ENCODE measurements at places on chromosomes 1 and 21.

DNA sequence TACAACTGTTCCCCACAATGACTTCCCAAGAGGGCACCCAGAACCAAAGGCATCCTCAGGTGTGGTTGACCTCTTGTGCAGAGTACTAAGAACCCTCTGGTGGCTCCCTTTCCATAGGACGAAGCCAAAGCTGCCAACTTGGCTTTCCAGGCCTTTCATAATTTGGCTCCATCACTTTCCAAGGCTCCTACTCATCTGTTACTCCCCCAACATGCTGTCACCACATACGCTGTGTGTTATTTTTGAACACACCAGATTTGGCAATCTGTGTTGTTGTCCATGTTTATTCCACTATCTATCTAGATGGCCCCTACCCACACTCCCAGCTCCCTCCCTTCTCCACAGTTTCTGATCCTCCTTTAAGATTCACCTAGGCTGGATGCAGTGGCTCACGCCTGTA lies 10.2 kb upstream of the NKAIN1 start:
- no peak for DNase-seq

DNA sequence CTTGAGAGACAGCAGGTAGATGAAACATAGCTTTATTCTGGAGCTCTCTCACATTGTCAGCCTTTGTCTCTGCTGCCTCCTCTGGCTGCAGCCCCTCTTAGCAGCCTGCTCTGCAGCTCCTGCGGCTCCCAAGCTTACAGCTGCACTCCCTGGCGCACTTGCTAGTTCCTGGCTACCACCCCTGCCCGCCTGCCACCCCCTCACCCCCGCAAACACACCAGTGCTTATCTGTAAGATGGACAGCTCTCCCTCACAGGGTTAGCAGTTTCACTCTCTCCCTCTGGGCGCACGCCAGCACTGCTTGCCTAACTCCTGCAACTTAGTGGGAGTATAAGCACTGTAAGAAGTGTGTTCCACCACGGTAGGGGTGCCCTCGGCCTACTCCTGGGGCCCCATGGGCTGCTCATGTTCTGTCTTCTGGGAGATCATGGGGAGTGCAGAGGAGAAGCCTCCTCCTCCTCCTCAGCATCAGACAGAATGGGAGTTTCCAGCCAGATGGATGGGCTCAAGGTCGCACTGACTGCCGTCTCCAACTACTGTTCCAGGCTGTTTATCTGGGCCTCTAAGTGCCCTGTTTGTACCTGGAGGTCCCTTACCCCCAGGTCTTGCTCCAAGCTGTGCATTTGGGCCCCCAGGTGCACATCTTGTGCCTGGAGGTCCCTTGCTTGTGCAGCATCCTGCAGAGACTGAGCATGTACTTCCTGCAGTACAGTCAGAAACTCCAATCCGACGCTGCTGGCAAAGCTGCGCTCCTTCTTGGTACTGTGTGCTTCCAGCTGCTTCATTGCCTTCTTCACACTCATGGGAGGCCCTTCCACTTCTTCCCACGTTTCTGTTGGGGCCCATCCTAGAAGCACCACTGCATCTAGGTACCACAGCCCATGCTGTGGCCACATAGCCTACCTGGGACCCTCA lies 1388.1 kb downstream of the AMY1C start:
- no peak for DNase-seq

DNA sequence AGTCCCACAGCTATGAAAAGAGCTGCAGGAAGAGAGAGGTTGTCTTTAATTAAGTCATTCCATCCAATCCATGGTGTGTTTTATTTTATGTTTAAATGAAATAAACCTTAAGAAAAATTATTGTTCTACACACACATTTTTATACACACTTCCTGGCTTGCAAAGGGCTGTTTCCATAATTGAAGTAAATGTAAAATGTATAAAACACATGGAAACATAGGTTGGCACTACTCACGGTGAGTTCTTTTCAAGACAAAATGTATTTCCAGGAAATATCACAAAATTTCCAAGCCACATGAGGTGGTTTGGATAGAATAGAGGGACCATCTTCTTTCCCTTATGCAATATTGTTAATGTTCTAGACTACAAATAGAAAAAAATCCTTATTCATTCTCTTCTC lies 426.8 kb upstream of the USP24 start:
- no peak for DNase-seq

- DNase-seq: no peak
These were observed 300.9 kb upstream of the GREM2 start for GRCh38 chr1:240912821-240913220.

- no peak for DNase-seq
These were observed 18.7 kb downstream of the EPHB2 start for GRCh38 chr1:22729400-22729773.

- no peak for DNase-seq
These were observed 175.3 kb downstream of the PLPPR4 start for GRCh38 chr1:99439433-99440075.

DNA sequence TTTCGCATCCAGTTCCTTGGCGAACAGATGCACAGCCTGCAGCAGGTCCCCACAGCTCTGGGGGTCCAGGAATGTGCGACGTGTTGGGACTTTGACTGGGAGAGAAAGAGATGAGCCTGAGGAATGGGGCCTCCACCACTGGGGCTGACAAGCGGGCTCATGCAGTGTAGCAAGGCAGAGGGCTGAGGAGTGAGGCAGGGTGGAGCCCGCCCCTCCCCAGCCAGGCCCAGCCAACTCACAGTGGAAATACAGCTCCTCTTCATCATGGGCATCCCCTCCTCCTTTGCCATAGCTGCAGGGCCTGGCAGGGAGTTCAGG lies 30.7 kb downstream of the CDCA8 start:
- DNase-seq: no peak

DNA sequence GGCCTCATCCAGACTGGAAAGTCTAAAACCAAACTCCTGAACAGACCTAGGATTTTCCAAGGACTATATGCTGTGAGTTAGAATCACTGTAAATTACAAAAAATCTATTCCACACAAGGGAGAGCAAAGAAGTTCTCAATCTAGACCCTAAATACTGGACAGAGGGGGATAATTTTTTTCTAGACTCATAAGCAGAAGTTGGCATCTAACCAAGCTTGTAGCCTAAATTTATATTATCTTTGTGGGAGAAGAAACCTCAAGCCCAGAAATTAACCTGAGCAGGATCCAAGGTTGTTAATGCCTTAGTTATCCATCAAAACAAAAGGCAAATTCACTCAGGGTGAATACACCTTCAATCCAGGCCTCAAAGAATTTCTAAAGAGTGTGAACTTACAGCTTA lies 290.2 kb downstream of the SMYD3 start:
- no peak for DNase-seq
